ENCODE measurements at places on chromosomes 12 and 14.

DNA sequence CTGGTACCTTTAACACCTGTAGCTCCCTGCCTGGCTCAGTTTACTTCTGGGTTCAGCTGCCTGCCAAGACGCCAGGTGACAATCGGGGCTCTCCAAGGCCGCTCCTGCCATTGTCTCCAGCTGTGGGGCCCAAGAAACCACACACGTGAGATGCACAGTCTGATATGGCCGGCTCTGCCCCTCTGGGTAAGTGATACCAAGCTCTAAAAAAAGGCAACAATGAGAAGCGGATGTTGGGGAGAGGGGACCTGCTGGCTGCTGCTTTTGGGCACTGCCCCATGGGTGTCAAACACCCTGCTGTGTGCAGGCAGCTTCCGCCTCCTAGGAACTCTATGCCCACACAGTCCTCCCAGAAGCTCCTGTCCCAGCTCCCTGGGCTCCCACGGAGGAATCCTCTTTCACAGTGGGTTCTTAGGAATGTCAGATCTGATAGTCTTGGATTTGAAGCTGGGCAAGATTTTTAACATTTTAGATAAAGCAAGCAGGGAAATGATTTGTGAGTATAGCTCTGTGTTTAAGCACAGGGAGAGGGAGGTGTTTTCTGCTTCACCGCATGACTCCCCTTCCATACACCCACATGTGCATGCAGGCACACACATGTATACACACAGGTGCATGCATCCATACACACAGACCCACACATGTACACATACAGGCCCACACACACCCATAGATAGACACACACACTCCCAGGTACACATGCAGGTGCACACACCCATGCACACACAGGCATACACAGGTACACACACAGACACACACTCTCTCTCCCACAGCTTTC lies 1135.8 kb downstream of the BCL11B start:
- DNase-seq, result no peak

DNA sequence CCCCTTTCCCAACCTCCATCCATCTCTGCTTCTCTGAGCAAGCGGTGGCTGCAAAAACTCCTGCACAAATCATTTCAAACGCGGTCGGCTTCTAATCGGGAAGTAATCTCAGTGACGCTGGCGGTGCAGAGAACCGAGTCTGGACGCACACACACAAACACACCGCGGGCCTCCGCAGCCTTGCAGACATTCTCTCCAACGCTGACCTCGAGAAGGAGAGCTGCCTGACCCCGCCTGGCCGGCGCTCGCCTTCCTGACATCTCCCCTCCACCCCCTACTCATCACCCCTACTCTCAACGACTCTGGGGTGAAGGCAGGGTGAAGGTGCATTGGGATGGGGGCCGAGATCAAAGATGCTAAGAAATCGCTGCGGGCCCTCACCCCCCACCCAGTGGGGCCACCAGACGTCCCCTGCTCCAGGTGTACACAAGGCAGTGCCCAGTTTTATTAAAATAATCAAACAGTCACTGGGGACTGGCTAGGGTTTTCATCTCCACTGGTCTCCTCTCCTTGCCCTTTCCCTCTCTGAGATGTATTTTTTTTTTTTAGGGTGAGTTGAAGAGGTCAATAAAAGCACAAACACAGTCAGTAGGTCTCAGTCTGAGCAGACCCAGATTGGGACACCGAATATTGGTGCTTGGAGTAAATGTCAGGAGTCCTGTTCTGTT lies 506 bp upstream of the TBX5 start:
- DNase-seq, result no peak

DNA sequence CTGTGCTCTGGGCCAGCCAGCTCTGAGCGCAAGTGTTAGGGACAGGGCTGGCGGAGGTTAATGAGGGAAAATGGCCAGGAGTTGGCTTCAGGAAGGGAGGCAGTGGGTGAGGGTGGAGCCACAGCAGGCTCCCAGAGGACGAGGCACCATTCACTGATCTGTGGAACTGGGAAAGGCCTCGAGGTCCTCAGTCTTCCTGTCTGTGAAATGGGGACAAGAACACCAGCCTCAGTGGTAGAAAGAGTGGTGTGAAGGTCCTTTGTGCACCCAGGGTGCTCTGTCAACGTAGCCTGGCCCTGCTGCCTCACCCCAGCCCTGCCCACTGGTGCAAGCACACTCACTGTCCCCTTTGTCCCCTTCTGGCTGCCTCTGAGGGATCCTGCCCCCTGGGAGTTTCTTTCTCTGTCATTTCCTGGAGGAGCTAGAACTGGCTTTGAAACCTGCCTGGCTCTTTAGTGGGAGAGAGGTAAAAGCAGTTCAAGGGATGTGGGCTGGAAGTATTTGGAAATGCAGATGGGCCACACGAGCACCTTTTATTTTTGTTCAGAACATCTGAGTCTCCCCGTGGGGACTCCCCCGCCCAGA lies 25.0 kb downstream of the SYNDIG1L start:
- DNase-seq, result no peak

DNA sequence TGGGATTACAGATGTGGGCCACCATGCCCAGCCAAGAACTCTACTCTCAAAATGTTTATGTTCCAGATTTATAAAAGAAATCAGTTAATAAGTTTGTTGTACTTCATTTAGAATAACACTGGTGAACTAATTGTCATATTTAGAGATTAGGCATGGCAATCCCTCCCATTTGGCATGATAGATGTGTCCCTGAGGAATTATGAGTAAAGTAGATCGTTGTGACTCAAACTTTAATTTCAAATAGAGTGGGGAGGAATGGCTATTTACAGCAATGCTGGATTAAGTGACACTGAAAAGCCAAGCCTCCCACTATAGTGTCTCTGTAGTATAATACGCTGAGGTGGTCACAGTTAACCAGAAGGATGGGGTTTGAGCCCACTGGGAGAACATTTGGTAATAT lies 39.3 kb upstream of the RTRAF start:
- no peak for DNase-seq

DNA sequence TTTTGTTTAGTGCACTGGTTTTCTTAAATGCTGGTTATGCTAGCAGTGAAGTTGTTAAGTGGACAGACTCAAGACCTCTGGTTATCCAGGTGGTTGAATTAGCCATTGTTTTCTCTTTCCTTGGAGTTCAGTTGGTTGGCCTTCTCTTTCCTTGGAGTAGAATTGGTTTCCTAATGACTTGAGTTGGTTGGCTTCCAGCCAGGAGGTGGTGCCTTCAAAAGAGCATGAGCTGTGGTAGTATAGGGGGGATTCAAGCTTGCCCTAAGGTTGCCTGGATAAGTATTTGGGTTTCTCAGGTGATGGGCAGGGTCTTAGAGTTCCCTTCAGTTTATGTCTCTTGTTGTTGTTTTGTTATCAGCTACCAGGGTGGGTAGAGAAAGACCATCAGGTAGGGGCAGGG lies 92.5 kb downstream of the ATP23 start:
- DNase-seq, result no peak

DNA sequence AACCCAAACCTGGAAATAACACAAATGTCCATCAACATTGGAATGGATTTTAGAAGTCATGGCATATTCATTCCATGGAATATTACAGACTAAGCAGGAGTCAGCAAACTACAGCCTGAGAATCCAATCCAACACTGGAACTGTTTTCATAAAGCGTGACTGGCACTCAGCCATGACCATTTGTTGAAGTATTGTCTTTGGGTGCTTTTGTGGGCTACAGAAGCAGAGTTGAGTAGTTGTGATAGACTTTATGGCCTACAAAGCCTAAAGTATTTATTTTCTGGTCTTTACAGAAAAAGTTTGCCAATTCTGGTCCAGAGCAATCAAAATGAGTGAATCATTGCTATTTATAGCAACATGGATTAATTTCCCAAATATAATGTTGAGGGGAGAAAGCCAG lies 34.5 kb upstream of the FRS2 start:
- DNase-seq, result no peak

GRCh38 chr12:6959058-6959804 lies 8.1 kb downstream of the PTPN6 start:
- DNase-seq, result no peak
